CD8-positive, alpha-beta memory T cell (primary cell): ENCODE measurements at places on chromosomes 2 and 18.
A peak's percentile ranks its signal among the peaks of the same experiment; 100 is the strongest.

- DNase-seq, result no peak
- peaks cover 25% of the 10 kb centered on the region for H3K4me1 ChIP-seq
- H3K27ac ChIP-seq, result no peak overlapping the region
- no peaks in the 10 kb centered on the region for H3K27me3 ChIP-seq
- H3K4me3 ChIP-seq, result no peak overlapping the region
Measured at GRCh38 chr2:135740206-135740605, 1.4 kb upstream of the UBXN4 start.

GRCh38 chr18:2303517-2304238, 267.6 kb downstream of the METTL4 start:
- peak overlapping the region; percentile 75 for H3K27ac ChIP-seq
- DNase-seq, result no peak
- no peaks in the 10 kb centered on the region for H3K4me1 ChIP-seq
- no peaks in the 10 kb centered on the region for H3K36me3 ChIP-seq
- no peaks in the 10 kb centered on the region for H3K27me3 ChIP-seq

- no peak for DNase-seq
- no peak overlapping the region for H3K27ac ChIP-seq
- H3K4me3 ChIP-seq, result no peak overlapping the region
- no peaks in the 10 kb centered on the region for H3K36me3 ChIP-seq
- H3K27me3 ChIP-seq, result no peaks in the 10 kb centered on the region
- H3K4me1 ChIP-seq, result no peaks in the 10 kb centered on the region
Measured at GRCh38 chr2:173043476-173043875, 32.2 kb upstream of the MAP3K20 start.

- H3K4me1 ChIP-seq, result no peaks in the 10 kb centered on the region
- H3K4me3 ChIP-seq, result no peak overlapping the region
- H3K36me3 ChIP-seq, result peaks cover 16% of the 10 kb centered on the region
Measured at GRCh38 chr2:218631837-218632236, 24.1 kb downstream of the PLCD4 start.

DNA sequence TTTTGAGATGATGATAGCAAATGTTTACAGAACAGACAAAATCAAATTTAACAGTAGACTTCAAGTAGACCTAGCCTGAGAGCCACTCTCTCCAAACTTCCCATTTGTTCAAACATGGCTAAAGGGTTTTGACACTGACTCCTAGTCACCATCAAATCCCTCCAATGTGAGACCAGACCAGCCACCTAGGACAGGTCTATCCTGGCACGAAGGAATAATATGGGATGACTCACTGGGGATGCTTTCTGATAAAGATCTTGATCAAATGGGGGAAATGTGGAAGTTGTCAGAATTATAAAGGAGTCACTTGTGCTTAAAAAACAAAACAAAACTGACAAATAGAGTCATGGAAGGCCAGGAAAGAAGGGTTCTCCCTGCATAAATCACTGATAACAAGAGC, 95.7 kb downstream of the EDAR start:
- no peaks in the 10 kb centered on the region for H3K4me1 ChIP-seq
- H3K27me3 ChIP-seq, result no peaks in the 10 kb centered on the region
- H3K27ac ChIP-seq, result no peak overlapping the region
- H3K36me3 ChIP-seq, result peaks cover 5% of the 10 kb centered on the region
- H3K4me3 ChIP-seq, result no peak overlapping the region

GRCh38 chr2:20818820-20819219, 4.1 kb downstream of the LDAH start:
- H3K27ac ChIP-seq, result no peak overlapping the region
- no peaks in the 10 kb centered on the region for H3K36me3 ChIP-seq
- DNase-seq, result no peak
- H3K27me3 ChIP-seq, result no peaks in the 10 kb centered on the region
- peaks cover 7% of the 10 kb centered on the region for H3K4me1 ChIP-seq

DNA sequence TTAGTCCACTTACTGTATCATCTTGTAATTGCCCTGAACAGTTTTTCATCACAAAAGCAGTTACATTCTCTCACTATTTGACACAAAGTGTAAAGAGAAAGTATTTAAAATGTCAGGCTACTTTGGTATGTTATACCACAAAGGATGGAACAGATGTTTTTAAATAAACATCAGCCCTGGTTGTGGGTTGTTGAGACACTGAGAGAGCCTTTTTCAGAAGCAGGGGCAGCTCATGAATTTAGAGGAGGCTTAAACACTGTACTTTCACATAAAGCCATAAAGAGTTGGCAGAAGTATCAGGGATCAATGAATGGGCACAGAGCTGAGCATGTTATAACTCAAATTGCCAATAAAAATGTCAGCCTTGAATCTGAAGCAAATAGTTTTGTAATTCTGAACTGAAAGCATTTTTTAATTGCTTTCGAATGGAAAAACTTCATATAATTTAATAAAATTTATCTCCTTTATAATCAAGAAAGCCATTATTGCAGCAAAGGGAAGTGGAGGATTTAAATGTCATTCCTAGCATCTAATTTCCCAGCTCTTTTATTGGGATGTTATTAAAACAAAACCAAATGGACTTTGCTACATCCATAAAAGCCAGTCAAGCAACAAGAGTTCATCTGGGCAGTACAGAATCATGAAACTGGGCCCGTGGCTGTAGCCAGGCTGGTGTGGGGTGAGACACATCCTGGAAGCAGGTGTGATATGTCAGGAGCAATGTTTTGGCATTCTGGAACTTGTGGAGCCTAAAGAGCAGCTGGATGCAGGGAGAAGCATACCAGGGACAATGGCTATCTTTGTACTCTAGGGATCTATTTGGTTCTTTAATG, 95.1 kb upstream of the NT5C1B start:
- H3K4me3 ChIP-seq, result no peak overlapping the region
- no peaks in the 10 kb centered on the region for H3K36me3 ChIP-seq
- H3K27me3 ChIP-seq, result no peaks in the 10 kb centered on the region
- no peak overlapping the region for H3K27ac ChIP-seq
- DNase-seq, result no peak
- H3K4me1 ChIP-seq, result no peaks in the 10 kb centered on the region

GRCh38 chr2:142308744-142309143, 177.9 kb upstream of the LRP1B start:
- no peak for DNase-seq
- H3K27me3 ChIP-seq, result no peaks in the 10 kb centered on the region
- H3K4me1 ChIP-seq, result no peaks in the 10 kb centered on the region
- H3K36me3 ChIP-seq, result no peaks in the 10 kb centered on the region
- H3K27ac ChIP-seq, result no peak overlapping the region
- H3K4me3 ChIP-seq, result no peak overlapping the region

GRCh38 chr2:134976074-134976702, 57.6 kb downstream of the CCNT2 start:
- no peaks in the 10 kb centered on the region for H3K4me1 ChIP-seq
- H3K36me3 ChIP-seq, result no peaks in the 10 kb centered on the region
- no peak overlapping the region for H3K4me3 ChIP-seq
- no peak overlapping the region for H3K27ac ChIP-seq

GRCh38 chr2:205775097-205775877, 93.0 kb downstream of the NRP2 start:
- no peaks in the 10 kb centered on the region for H3K4me1 ChIP-seq
- no peak overlapping the region for H3K27ac ChIP-seq
- no peaks in the 10 kb centered on the region for H3K36me3 ChIP-seq
- H3K4me3 ChIP-seq, result no peak overlapping the region

GRCh38 chr2:160816916-160817499, 323.4 kb upstream of the RBMS1 start:
- no peak overlapping the region for H3K27ac ChIP-seq

- no peaks in the 10 kb centered on the region for H3K4me1 ChIP-seq
- H3K36me3 ChIP-seq, result peaks cover 3% of the 10 kb centered on the region
- H3K27me3 ChIP-seq, result no peaks in the 10 kb centered on the region
- no peak overlapping the region for H3K27ac ChIP-seq
Measured at GRCh38 chr2:169923977-169924376, 96.7 kb downstream of the UBR3 start.
